ENCODE measurements at places on chromosomes 2 and 18.

GRCh38 chr2:70607121-70607561 is 53.5 kb upstream of the TGFA start:
- DNase-seq: no peak

- peak; percentile 94 for DNase-seq
Observed at GRCh38 chr2:149017116-149017985, 21.1 kb upstream of the LYPD6B start.

GRCh38 chr2:112768432-112768831 is 4.0 kb upstream of the CKAP2L start:
- DNase-seq: no peak

DNA sequence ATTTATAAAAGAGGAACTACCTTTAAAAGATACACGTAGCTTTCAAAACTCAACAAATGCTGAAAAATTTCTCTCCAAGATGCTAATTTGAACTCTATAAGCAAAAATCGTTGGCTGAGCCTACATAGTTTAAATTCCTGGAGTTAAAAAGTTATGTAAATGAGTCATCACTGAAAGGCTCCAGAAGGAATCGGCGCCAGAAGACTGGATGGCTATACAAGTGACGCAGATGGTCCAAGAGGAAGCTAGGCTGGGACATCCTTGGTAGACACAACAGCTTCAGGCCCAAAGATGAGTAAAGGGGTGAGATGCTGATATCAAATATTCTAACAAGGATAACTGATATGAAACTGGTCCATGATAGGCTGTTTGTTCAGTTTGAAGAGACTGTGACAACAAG is 22.8 kb upstream of the DNAH6 start:
- DNase-seq: no peak

- no peak for DNase-seq
Observed at GRCh38 chr2:80074321-80075070, 230.1 kb downstream of the LRRTM1 start.

DNA sequence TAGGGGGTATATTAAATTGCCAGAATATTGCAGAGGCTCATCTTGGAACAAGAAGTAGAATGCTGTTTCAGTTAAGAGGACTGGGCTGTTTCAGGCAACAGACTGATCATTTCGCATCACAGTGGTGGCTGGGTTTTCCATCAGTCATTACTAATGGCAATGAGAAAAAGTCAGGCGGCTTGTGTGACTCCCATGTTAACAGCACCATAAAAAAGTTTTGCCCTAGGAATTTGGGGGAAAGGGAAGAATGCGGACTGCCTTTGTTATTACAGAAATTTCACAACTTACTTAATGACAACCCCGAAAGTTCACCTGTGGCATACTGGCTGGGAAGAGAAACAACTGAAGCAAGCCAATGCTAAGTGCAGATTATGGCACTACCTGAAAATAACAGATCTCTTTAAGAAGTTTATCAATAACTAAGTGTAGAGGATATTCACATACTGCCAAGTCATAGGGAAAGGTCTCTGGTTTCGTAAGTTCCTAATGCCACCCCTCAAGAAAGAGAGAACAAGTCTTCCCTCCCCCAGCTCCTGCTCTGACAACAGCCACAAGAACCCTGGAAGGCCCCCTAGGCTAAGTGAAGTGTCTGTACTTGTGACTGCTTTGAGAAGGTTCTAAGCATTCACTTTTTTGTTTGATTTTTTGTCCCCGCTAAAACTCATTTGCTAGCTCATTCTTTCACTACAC is 40.5 kb upstream of the AP1S3 start:
- DNase-seq: no peak

DNA sequence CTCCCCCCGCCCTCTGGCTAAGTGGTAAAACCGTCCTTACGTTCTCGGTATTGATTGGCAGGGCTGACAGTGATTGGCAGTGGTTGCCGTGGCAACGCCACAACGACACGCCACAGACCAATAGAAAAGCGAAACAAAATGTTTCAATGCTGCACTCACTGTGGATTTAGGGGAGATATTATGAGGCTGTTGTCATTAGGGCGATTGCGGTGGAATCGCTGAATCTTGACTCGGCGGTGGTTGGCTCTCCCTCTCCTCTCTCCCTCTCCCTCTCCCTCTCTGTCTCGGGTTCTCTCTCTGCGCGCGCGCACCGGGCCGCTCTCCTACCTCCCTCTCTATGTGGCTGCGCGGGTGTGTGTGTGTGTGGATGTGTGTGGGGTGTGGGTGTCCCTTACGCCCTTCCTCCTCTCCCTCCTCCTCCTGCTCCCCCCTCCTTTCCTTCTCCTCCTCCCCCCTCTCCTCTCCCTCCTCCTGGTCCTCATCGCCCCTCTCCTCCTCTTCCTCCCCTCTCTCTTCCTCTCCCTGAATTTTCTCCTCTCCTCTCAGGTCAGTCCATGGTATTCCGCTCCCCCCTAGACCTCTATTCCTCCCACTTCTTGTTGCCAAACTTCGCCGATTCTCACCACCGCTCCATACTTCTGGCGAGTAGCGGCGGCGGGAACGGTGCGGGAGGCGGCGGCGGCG is at the start of gene SIX3:
SIX3 (plus strand) TSS at position 152 of the 684 bp plus-strand sequence; CDS start at position 555, 403 bp downstream.
- peak; percentile 98 for DNase-seq

DNA sequence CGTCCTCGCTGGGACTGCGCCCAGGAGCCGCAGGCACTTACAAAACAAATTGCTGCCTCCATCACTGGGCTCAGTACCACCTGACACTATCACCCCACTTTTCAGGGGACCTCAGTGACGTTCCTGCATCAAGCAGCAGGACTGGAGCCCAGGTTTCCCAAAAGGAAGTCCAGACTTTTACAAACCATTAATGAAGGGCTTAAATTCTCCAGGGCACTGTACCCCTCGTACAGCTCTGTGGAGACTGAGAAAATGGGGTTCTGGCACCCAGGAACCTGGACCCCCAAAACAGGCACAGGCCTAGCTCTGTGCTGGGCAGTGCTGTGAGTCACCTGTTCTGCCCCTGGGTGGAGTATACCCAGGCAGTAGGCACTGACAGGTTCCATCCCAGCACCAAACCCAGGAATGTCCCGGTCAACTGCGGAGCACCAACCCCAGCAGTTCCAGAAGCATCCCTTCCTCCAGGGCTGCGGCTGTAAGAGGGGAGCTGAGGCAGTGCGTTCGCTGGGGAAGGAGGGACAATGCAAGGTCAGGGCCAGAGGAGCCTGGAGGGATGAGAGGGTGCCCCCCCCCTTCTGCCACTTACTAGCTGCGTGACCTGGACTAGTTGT is 24.6 kb upstream of the NOTO start:
- DNase-seq: no peak

GRCh38 chr18:77006305-77007175 is 126.0 kb downstream of the MBP start:
- DNase-seq: no peak

DNA sequence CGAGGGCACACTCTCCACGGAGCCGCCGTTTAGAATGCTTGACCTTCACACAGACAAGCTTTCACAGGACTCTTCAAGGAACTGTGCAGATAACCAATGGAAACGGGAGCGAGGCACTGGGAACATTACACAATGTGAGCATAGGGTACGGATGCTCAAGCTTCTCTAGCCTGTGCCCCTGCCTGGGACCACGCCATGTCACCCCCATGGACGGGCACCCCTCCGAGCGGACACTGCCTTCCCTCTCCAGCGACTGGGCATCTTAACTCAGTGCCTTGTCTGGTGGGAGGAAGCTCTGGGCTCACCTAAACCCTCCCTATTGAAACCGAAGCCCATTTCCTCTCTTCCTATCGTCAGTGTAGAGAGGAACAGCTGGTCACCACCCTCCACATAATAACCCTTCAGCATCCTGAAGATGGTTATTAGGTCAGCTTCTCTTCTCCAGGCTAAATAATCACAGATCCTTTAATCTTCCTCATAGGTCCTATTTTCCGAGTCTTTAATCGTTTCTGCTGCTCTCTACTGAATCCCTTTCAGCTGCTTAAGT is 626.7 kb downstream of the GALR1 start:
- no peak for DNase-seq

- DNase-seq: no peak
Observed at GRCh38 chr2:120796094-120796493, 60.4 kb downstream of the GLI2 start.

DNA sequence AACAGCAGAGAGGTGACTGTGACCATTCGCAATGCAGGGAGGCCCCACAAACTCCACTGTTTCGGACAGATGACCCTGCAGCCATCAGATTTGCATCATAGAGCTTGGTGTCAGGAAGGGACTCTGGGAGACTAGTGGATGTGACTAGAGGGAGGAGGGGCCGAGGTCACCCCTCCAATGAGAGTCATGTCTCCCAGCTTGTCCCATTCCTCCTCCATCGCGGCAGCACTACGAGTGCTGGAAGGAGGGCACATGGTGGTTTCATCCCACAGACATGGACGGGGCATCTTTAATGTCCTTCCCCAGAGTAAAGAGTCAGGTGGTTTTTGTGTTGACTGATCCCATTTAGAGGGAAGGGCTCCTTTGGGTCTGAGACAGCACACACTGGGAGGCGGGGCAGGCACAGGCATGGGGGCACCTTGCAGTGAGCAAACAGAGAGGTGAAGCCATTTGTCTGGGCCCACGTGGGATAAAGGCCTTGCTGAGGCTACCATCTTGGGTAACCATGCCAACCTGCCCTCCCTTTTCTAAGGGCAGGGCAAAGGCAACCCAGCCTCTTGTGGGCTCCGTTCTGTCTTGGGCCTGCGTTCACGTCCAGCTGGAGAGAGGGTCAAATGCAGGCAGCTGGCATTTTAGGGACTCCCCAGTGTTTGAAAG is 208.1 kb downstream of the ASB1 start:
- DNase-seq: no peak

- DNase-seq: no peak
Observed at GRCh38 chr2:28350196-28350595, 42.5 kb upstream of the FOSL2 start.

GRCh38 chr2:174465327-174465726 is 21.5 kb downstream of the GPR155 start:
- DNase-seq: peak; percentile 31

GRCh38 chr2:120105360-120105759 is 92.5 kb downstream of the EPB41L5 start:
- DNase-seq: no peak

DNA sequence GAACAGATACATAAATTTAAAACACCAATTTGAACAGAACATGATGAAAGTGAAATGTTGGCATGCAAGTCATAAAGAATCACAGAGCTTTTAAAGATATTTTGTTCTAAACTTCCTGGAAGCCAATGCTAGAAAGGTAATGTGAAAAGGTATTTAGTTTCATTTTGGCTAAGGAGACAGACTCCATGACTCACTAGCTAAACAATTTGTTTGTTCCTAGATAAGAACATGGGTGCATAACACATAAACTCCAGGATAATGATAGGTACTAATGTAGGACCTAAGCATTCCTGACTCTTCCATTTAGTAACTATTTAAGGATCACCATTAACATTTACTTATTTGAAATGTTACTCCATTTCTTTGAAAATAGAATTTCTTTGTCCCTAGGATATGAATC is 292.5 kb upstream of the CNTNAP5 start:
- no peak for DNase-seq

DNA sequence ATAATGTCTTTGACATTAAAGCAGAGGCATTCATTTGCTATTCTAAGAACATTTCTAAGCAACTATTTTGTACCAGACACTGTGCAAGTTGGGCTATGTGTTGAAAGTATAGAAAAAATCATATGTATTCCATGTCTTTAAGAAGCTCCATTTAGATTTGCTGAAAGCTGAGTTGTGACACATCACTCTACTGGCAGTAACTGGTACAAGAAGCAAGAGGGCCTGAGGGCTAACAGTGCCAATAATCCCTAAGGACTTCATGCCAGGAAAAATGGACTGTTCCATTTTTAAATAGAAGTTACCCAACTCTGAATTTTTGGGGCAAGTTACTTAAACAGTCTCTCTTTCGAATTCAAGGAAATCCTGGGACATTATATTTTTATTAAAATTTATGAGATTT is 178.7 kb downstream of the SRBD1 start:
- DNase-seq: no peak

DNA sequence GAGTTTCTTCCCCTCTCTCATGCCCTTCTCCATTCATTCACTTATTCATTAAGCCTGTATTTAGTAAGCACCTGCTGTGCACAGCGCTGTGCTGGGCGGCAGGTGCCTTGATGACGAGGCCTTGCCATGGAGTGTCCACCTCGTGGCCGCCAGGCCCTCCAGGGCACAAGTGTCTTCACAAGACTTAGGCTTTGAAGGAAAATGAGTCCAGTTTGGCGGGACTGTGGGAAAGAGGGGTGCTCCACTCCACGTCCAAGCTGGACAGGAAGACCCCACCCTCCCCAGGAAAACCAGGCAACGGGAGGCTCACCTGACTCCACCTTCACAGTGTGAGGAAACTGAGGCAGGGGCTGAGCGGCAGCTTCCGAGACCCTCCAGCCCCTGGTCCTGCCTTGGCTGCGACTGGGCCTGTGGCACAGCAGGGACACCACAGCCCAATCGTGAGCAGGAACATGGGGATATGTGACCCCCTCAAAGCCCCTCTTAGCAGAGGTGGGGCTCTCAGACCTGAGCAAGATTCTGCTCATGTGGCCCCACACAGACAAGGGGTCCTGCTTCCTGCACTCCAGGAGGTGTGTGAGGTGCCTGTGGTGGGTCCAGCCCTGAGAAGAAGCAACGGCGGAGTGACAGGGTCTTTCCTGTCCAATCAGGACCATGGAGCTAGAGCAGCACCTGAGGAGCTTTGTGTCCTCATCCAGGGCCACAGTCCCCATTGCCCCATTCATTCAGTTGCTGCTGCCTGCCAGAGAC is 110.3 kb upstream of the ODC1 start:
- no peak for DNase-seq

Data from eye (tissue), 1 donor.